ENCODE measurements at places on chromosomes 12 and 14.

GRCh38 chr14:64196056-64196455 is 98.1 kb downstream of the ESR2 start:
- DNase-seq = no peak

- no peak for DNase-seq
Measured at GRCh38 chr12:107651571-107652449, 33.8 kb upstream of the PWP1 start.

DNA sequence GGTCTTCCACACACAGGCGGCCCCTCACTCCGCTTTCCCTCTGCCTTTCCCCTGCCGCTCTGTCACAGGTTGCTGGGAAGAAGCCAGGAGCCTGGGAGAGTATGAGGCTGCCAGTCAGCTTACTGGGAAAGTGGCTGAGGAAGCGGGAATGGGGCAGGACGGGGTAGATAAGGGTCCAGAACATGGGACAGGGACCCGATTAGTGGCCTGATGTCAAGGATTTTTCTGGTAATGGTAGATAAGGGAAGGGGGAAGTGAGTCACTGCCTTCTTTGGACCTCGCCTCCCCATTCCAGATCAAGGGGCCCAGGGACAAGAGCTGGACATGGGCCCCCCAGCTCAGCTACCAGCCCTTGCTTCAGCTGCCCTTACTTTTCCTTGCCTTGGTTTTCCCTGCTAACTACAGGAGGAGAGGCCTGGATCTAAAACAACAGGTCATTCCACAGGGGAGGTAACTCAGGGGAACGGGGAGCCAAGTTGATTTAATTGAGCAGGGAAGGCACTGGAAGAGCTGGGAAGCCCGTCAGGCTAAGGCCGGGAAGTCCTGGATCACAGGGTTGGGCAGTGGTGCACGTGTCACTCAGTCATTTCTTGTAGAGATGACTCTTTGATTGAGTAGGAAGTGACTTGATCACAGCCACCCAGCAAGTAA is 3.5 kb upstream of the LPAR5 start:
- no peak for DNase-seq

DNA sequence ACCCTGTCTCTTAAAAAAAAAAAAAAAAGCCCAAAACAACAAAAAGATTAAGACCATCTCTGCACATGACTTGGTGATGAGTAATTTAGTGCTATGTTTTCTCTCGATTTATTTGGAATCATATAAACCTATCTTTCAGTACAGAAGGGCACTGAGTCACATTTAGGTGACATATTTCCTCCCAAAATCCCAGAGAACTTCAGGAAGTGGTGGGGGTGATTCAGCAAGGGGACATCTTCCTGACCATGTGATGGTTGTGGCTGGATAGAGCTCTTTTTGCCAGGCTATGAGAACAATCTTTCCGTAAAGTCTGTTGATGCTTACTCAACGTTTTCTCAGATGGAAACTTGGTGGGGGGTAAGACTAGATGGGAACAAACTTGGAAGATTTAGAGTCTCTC is 50.0 kb downstream of the PPFIBP1 start:
- peak; percentile 82 for DNase-seq

- DNase-seq = no peak
Measured at GRCh38 chr12:82971584-82971983, 284.9 kb downstream of the TMTC2 start.

DNA sequence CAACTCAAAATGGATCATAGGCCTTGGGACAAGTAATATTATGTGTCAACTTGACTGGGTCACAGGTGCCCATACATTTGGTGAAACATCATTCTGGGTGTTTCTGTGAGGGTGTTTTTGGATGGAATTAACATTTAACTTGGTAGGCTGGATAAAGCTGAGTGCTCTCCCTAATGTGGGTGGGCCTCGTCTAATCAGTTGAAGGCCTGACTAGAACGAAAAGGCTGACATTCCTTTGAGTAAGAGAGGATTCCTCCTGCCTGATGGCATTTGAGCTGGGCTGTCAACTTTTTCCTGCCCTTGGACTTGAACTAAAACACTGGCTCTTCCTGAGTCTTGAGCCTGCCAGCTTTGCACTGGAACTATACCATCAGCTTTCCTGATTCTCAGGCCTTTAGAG is 93.4 kb upstream of the ESRRB start:
- DNase-seq = no peak

GRCh38 chr12:4286771-4287317 is 13.3 kb downstream of the CCND2 start:
- no peak for DNase-seq

- no peak for DNase-seq
Measured at GRCh38 chr14:97027256-97027999, 230.2 kb downstream of the VRK1 start.

- no peak for DNase-seq
Measured at GRCh38 chr12:62783881-62784280, 151.1 kb downstream of the PPM1H start.

DNA sequence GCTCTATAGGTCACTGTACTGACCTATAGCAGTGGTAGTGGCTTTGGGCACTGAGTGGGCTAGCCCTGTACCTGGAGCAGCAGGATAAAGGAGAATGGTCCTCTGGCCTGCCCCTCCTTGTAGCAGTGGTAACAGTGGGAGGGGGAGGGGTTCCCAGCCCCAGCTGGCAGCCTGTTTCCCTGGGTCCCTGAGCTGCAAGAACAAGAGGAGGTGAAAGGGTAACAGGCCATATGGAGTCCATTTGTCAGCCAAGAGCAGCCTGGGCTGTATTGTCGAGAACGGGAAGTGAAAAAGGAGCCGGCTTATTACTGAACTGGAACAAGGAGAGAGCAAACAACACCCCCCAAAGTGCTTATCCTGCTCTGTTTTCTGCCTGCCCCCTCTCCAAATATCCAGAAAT is 73.8 kb upstream of the SRSF5 start:
- no peak for DNase-seq

DNA sequence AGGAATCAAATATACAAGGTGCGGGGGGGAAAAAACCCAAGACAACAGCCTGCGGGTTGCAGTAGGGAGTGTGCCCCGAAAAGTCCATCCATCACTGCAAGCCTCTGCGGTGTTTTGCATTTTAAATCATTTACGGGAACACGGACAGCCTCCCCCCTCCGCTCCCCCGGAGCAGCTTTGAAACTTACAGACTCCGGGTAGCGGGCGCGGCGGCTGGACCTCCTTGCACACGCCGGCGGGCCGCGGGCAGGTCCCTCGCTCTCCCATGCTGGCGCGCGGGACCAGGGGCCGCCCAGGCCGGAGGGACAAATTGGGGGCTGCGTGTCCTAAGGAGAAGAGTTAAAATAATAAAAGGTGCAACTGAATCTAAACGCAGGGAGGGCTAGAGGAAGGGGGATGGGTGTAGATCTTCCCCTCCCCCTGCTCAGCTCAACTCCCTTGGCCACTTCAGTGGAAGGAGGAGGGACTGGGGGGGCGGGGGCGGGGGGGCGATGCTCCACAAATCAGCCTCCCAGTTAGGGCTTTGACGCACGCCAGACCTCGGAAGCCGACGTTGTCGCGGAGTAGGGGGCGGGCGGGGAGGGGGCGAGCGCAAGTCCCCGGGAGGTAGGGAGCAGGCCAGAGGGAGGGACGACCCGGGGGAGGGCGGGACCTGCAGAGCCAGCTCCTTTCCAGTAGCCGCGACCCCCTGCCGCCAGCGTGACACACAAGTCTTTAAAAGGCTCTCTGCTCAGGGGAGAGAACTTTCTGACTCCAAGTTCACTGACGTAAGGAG is at the start of gene KCNJ8:
KCNJ8 (minus strand) TSS at position 349 of the 775 bp plus-strand sequence. CDS start 1,090 bp downstream, outside the sequence.
- DNase-seq = no peak

DNA sequence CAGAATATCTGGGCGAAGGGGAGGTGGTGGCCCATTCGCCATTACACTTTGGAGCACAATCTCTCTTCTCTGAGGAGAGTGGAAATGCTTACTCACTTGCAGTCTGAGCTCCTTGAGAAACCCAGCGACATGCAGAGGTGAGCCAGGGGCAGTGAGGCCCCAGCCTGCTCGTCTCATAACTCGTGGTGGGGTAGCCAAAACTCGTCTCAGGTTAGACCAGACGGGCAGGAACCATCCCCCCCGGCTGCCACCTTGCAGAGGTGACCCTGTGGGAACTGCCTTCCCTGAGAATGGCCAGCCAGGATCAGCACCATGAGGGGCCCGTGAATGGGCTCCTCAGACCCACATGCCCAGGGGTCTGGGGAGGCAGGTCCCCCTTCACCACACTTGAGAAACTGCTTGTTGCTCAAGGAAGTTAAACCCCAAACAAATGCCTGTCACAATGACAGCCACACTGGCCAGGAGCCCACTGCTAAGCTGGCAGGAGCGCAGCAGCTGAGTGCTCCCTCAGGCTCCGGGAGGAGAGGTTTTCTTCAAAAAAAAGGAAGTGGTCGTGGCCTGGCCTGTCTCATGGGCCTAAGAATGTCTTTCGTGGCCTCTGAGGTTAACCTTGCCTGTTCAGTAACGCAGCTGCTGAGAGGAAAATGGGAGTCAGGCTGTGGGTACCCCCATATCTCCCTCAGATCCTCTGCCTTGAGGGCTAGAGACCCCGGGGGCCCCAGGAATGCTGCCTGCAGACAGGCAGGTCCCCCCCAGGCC is 9.2 kb upstream of the ALDH2 start:
- no peak for DNase-seq

- no peak for DNase-seq
Measured at GRCh38 chr12:129069886-129070285, 216.6 kb downstream of the GLT1D1 start.

DNA sequence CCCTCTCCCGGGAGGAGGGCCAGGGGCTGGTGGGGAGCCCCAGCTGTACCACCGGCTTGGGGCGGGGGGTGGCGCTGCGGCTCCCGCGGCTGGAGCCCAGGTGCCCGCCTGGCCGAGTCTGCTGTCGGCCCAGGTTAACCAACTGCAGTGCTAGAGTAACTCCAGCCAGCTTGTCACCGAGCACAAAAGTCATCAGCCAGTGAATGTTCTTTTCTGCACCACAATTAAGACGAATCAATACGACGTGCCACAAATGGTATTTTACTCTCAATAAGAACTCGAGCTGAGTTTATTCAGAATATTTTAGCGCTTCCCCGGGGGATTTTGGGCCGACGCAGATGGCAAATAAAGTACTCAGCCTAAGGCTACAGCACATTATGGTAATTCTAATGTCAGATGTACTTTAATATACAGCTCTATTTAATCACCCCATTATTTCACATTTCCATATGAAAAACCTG is 83.2 kb downstream of the BCL11B start:
- no peak for DNase-seq

DNA sequence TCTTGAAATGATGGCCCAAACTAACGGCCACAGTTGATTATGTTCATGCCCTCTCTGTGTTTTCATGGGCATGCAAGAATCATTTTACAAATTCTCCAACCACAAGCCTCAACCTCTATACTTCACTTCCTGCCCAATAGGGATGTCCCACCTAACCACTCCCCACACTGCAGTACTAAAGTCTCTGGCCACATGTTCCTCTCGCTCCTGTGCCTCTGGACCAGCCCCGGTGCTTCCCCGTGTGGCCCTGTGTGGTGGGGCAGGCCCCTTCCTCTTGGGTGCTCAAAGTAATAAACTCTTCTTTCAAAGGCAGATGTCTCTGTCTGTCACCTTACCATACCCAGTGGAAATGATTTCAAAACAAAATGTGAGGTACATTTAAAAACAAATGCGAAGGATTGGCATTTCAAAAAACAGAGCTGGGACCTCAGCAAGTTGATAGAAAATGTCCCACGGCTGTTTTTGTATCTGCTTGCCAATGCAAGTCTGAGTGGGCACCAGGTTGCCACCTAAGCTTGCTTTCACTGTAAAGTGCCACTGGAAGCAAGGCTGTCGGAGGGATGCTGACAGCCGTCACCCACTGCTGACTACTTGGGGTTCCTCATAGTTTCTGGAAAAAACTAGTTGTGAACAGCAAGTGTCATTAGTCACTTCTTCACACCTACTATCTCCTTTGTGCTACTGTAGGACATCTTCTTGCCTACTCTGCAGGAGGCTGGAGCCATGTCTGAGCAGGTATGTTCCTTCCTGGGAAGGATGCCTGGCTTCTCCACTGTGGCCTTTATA is 8.2 kb upstream of the SERPINA11 start:
- DNase-seq = no peak

DNA sequence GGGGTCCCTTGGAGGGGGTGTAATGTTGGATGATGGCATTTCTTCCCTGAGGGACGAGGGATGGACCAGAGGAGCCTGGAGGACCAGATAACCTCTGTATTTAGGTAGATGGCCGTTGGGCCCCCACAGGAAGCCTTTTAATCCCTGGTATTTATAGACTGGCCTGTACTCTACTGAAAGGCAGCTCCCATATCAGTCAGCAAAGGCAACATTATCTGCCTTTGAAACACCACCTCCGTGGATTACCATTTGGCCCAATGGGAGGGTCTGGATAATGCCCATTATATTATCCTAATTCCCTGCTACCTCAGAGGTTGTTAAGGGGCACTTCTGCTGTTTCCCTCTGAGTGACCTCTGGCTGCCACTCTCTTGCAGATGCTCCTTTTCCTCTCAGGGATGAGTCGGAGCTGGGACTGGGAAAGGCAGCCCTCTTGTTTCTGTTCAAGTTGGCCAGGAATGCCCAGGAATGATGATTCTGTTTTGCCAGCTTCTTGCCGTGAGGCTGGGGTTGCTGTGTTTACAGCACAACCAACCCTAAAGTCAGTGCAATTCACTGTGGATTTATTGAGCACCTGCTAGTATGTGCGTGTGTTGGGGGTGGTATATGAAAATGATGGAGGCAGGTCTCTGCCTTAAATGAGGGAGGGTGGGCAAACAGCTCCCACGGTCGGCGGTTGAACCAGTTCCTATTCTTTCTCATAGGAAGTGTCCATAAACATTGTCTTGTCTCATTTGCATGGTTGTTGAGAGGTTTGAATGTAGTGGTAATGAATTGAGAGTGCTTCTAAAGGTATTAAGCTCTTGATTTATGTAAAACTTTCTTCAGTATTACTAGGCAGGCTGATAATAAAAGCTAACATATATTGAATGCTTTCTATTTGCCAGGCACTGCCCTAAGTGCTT is 18.1 kb downstream of the SUSD6 start:
- DNase-seq = no peak

- DNase-seq = peak; percentile 91
Measured at GRCh38 chr12:52151837-52152783, 39.7 kb downstream of the KRT80 start.

DNA sequence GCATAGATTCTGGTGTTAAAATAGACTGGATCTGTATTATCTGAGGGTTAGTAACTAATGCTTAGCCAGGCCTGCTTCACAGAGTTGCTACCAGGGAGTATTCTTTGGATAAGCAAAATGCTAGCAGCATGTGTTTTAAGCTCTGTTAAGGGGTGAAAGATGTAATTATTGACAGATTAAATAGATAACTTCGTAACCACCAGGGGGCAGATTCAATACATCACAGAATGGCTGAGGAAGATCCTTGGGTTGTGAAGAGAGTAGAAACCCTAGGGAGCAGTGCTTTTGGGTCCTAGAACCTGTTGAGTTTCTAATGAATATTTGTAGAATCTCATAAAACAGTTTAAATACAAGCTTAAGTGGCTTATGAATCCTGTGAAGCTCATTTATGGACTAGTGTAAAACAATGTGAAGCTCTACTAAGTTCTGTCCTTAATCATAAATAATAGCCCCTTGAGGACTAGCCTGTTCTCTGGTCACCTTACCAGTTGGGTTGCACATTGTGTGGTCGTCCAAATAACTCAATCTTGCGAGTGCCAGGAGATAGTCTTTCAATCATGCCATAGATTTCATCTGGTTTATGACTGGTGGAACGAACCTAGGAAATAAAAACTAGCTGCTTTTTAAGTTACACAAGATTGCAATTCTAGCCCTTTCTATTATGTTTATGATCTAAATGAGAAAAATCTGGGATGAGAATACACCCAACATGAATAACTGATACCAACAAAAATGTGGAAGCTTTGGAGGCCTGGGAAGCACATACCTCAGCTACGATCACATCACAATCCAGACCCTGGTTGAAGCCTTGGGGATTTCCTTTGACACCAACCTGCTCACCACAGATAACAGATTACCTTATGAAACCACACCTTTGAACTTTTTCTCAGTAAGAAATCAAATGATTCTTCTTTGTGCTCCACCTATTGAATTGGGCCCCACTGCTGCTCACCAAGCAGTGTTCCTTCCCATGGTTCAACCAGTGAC is 12.3 kb downstream of the METTL3 start:
- DNase-seq = peak; percentile 44

Measured in MCF 10A (cell line).